Stimulated activated CD8-positive, alpha-beta memory T cell treated with anti-CD3 and anti-CD28 coated beads, Interleukin-2, amount 100 ng/mL, for 1 hour (primary cell): ENCODE measurements at places on chromosomes 6 and 20.

GRCh38 chr6:73768558-73768957, 72.6 kb downstream of the CD109 start:
- DNase-seq: no peak

GRCh38 chr20:17845701-17846475, 122.7 kb downstream of the SNX5 start:
- no peak for DNase-seq

GRCh38 chr20:57316795-57317201, 12.8 kb upstream of the SPO11 start:
- no peak for DNase-seq

DNA sequence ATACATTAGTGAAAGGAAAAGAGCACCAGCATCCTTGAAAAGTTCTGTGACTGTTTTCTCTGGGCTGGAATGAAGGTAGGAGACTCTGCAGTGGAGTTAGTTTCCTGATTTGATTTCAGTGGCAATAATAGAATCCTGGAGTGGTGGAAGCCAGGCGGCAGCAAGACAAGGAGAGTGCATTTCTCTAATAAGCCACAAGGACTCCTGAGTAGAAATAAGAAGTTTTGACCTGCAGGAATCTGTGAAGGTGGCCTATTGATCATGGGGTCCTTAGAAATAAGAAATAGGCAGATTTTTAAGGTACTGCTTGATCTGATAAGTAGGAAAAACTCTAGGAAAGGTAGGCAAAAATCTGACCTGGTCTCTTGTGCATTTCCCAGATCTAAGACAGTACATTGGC, 68.4 kb upstream of the ELOVL5 start:
- no peak for DNase-seq

GRCh38 chr20:51451484-51451883, 91.0 kb downstream of the NFATC2 start:
- DNase-seq: no peak

DNA sequence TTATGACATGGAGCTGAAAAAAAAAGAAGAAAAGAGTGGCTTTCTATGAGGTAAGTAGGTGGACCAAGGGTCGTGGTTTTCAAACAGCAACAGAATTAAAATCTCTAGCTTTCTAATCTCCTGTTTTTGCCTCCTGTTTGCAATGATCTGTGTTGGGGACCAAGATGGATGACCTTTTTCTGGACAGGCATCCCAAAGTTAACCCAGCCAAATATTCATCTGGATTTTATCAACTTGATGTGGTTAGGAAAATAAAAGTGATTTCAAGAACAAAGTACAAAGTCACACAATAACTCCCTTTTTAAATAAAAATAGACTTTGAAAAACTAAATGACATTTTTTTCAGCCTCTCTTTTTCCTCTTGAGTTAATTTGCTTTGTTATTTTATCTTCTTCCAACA, 282.1 kb upstream of the PRDM1 start:
- DNase-seq: no peak

GRCh38 chr20:49100972-49101371, 54.9 kb downstream of the CSE1L start:
- no peak for DNase-seq

GRCh38 chr6:4941782-4942672, 61.8 kb downstream of the RPP40 start:
- no peak for DNase-seq

GRCh38 chr6:37565267-37566110, 65.8 kb upstream of the CCDC167 start:
- no peak for DNase-seq

DNA sequence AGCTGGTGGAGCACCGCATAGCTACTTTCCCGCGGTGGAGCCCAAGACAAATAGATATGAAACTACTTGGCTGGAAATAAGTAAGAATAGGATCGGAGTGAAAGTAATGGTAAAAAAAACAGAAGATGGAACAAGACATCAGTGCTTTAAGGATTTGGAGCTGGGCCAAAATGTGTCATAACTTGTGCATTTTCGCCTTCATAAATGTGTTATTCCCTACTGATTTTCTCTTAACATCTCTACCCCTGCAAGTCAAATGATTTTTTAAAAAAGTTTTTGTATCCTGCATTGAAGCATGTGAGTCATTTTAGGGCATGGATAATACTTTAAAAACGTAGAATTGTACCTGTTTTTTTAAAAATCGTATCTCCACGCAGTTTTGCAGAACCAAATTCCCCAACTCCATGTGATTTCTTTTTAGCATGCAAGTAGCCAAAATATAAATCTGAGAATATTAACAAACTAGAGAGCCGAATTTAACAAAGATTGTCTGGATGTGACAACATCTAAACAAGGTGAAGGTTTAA, 882 bp upstream of the FAM184A start:
- no peak for DNase-seq

- DNase-seq: no peak
These were observed 258.5 kb downstream of the KIF16B start for GRCh38 chr20:16314748-16315159.

DNA sequence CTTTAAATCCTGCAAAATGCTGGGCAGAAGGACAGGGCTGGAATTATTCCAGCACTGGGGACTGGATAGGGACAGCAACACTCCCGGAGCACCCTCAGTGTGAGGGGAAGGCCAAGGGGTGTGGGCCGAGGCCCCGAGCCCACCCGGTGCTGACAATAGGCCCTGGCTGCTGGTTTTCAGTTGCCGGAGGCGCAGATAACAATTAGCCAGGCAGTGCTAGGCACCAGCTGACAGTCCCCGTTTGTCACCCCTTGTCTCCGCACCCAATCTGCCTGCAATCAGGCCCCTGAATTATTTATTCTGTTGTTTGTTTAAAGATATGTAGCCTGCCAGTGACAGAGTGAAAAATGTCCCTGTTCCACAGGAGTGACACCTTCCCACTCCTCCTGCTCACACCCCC, 120.0 kb downstream of the GRM4 start:
- no peak for DNase-seq

- DNase-seq: no peak
These were observed 11.4 kb downstream of the EMILIN3 start for GRCh38 chr20:41355192-41355591.

GRCh38 chr6:1597121-1597744, 12.5 kb upstream of the FOXC1 start:
- DNase-seq: no peak

DNA sequence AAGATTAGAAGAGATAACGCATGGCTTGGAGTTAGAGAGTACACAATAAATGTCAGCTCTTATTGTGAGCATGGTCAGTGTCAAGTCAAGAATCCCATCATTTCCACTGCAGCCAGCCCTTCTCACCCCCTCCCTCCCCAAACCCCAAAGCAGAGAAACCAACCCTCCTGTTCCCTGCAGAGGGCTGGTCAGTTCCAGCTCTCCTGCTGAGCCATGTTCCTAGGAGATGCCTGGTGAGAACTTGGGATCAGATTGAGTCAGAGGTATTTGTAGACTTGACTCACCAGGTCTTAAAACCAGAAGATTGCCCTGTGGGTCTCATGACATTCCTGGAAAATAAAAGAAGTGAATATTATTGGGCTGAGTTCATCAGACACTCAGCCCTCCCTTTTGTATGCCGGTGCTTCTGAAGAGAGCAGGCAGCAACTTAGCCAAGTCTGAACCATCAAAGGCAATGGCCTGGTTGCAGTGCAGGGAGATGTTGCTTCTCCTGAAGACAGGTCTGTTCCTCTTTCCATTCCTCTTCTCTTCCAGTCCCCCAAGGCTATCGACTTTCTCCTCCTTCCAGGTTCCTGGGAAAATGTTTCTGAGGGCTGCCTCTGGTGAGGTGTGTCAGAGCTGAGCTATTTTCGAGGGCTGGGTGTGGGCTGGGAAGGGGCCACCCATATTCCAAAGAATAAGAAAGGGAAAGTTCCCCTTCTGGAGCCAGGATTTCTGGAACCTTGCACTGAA, 278.2 kb upstream of the SUPT3H start:
- no peak for DNase-seq

DNA sequence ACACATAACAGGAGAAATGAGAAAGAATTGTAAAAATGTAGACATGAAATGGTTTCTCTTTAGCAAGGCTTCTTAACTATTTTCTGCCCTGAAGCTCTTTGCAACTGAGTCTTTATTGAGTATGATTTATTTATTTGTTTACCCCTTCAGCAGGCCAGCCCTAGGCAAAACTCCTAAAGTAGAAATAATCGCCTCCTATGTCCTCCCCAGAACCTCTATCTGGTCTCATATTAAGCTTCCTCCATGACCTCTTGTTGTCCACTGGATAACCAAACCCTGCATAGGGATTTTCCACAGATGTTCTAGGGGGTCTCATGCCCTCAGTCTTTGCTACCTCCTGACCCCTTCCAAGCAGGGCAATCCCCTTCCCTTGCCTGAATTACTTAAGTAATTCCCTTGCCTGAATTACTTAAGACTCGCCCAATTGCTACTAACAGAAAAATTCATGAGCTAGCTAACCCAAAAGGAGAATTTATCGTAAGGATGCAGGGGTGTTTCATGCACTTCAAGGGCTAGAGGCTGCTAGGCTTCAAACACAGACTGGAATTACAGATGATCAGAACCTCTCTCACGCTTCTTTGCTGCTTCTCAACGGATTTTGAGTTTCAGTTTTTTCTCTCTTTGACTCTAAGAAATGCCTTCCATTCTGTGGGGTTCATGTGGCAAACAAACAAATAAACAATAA, 425.9 kb upstream of the RNF217 start:
- DNase-seq: no peak

DNA sequence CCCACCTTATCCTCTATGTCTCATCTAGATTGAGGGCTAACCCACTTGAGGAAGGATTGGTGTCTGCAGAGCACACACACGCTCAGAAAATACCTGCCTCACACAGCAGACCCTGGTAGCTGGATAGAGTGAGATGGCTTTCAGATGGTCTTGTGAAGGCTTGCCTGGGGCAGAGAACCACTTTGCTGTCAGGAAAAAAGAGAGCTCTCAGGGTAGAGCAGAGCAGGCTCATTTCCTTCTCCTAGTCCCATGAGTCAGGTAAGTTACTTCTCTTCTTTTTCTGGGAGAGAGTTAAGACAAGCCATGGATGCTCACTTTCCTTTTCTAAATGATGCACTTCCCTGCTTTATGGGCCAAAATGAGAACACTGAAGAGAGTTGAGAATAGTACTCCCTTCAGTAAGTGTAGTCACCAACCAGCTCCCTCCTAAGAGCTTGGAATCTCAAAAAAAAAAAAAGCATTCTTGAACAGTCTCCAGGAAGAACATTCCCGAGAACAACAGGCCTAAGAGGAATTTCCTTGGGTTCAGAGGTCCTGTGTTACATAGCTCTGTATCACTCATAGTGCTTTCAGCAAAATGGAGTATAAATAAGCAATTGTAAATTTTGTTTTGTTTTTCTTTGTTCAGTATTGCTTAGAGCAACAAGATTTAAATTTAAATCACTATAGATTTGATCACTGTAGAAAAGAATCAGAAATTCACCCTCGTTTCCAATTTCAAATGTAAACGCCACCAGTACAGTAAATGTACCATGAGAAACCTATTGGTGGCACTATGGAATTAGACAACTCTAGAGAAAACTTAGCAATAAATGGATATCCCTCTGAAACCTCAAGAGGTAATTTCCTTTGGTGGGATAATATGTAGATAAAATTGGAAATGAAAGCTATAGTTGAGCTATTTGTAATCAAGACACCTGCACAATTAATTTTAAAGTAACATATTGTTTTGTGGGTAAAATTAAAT, 530.3 kb downstream of the RFPL4B start:
- no peak for DNase-seq

DNA sequence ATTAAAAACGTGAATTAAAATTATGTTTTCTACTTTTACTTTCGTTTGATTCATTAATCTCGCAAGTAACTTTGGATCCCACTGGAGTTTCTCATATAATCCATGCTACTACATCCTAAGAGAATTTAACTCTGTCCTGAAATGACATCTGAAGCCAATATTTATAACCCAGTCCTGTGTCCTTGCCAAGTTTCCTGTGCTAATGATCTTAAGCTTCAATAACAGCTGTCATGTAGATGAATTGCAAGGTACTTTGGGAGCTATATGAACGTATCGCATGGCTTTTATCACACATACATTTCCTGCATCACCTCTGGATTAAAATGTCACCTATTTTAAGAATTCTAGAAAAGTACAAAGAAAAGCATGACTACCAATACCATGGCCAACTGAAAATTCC, 833.8 kb upstream of the CITED2 start:
- DNase-seq: no peak

DNA sequence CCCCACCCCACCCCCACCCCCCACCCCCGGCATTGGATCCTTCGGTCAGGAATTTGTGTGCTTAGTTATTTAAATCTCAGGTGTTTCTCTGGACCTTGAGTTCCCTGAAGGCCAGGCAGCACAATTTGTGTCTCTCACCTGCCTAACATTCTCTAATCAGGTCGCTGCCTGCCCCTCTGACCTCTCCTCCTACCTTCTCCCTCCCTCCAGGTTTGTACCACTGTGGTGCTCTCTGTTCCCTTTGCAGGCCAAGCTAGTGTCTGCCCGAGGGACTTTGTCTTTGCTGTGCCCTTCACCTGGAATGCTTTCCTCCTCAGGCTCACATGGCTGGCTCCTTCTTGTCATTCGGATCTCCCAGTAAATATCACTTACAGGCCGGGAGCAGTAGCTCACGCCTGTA, 131.4 kb upstream of the SLC2A12 start:
- no peak for DNase-seq

DNA sequence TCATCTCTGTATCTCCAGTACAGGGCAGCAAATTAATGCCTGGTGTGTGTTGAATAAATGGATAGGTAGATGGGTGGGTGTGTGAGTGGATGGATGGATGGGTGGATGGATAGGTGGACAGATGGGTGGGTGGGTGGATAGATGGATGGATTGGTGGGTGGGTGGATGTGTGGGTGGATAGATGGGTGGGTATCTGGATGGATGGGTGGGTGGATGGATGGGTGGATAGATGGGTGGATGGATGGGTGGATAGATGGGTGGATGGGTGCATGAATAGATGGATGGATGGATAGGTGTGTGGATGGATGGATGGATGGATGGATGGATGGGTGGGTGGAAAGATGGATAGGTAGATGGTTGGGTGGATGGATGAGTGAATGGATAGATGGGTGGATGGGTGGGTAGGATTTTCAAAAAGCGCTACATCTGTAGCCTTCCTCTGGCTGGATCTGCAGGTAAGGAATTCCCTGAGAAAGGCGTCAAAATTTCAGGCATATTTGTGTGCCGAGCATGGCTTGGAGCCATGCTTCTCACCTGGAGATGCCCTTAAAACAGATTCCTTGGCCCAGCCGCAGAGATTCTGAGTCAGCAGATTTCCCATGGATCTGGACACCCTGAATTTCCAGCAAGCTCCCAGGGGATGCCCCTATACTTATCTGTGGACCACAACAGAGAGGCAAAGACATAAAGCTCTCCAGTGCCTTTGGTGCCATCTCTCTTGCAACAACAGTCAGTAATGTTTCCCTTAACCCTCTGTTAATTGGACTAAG, 177.6 kb downstream of the CDH4 start:
- no peak for DNase-seq

DNA sequence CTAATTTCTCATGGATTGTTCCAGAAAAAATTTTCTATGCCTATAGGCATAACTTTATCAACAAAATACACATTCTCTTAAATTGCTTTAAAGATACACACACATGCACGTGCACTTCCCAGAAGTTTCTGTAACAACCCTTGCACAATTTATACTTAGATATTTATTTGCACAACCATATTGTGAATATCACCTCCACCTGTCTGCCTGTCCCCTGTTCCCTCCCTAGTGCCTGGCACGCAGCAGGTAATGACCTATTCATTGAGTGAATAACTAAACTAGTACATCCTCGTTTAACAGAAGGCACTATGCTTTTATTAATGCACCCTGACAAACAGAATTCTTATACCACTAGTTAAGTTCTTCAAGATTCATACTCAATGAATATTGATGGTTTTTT, 198.9 kb downstream of the BCAS1 start:
- DNase-seq: no peak
